Activated CD8-positive, alpha-beta memory T cell treated with anti-CD3 and anti-CD28 coated beads, Interleukin-2, amount 10 ng/mL, durations not matched to agents 7 days and 5 days (primary cell): ENCODE measurements at places on chromosomes 2 and 18. TPM values are rescaled to one million over a fixed set of nuclear protein-coding genes. Genes with fewer than 3 reads are reported as not detected.

DNA sequence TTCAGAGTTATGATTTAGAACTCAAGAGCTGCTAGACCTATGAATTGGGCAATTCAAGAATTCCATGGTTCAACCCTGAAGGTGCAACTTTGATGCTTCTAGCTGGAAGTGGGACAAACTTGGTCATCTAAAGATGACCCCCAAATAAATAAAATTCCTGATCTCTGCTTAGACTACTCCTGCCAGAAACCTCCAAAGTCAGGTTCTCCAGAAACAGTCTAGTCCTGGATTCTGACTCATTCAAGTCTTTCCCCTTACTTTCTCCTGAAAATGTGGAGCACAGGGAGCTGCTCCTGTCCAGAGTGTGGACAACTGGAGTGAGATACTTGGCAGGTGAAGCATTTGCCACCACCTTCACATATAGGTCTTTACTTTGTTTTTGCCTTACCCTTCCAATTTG lies 557.7 kb upstream of the TNP1 start:
- no peak for DNase-seq

- no peak for DNase-seq
Observed at GRCh38 chr18:46842583-46842982, 74.7 kb downstream of the PIAS2 start.

- DNase-seq, result no peak
Observed at GRCh38 chr2:203737360-203737759, 30.9 kb downstream of the CD28 start.

GRCh38 chr2:142989273-142990204 lies 112.1 kb downstream of the KYNU start:
- no peak for DNase-seq

DNA sequence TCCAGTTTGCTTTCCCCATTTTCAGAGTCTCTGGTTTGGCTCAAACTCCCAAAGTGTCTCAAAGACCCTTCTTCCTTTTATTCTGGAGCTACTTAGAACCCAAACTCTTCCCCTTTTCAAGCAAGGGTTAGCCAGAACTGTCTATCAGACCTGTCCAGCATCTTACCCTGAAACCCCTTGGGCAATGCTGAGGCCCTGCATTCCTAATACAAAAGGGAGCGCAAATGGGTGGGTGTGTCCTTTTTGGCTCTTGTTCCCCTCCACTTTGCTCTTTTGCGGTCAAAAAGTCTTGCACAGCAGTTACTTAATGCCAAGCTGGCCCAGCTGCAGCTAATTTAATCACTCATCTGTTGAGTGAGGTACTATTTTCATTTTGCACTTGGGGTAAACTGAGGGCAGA lies 231.2 kb upstream of the FOSL2 start:
- DNase-seq, result no peak

GRCh38 chr2:50492477-50492851 lies 539.5 kb downstream of the NRXN1 start:
- peak; percentile 41 for DNase-seq

Gene SNORC
- 1.8 TPM for total RNA-seq

Gene ALKAL2
- not detected for total RNA-seq

Gene CD8B2
- 7.0 TPM for total RNA-seq

Gene DNAJB2
- total RNA-seq, result 49.0 TPM
